ENCODE measurements at places on chromosomes 1 and 21. TPM values are rescaled to one million over a fixed set of nuclear protein-coding genes. Genes with fewer than 3 reads are reported as not detected.

OR2W3 gene
- polyA plus RNA-seq = 0.13 TPM

CTSS gene
- polyA plus RNA-seq = 2.3 TPM

GPN2 gene
- polyA plus RNA-seq = 24.0 TPM

FLG2 gene
- not detected for polyA plus RNA-seq

SELENBP1 gene
- 0.16 TPM for polyA plus RNA-seq

TMIGD3 gene
- polyA plus RNA-seq = not detected

PPIE gene
- 105 TPM for polyA plus RNA-seq

FAM177B gene
- not detected for polyA plus RNA-seq

PDZK1IP1 gene
- polyA plus RNA-seq = not detected

SLC6A9 gene
- polyA plus RNA-seq = 3.6 TPM

SYT11 gene
- 37.0 TPM for polyA plus RNA-seq

TLCD4 gene
- 0.96 TPM for polyA plus RNA-seq

AMY1A gene
- not detected for polyA plus RNA-seq

CFAP74 gene
- not detected for polyA plus RNA-seq

SIM2 gene
- not detected for polyA plus RNA-seq

USH2A gene
- polyA plus RNA-seq = not detected

ZMYND12 gene
- polyA plus RNA-seq = 0.45 TPM

PDXK gene
- polyA plus RNA-seq = 85.7 TPM

HFM1 gene
- 0.06 TPM for polyA plus RNA-seq

ERVH48-1 gene
- not detected for polyA plus RNA-seq

IRF6 gene
- 1.6 TPM for polyA plus RNA-seq

DMAP1 gene
- 54.3 TPM for polyA plus RNA-seq

FCGR2B gene
- polyA plus RNA-seq = 0.05 TPM

SLC9C2 gene
- polyA plus RNA-seq = not detected

PIK3CD gene
- polyA plus RNA-seq = 6.0 TPM

ZFYVE9 gene
- polyA plus RNA-seq = 4.1 TPM

SPATA45 gene
- polyA plus RNA-seq = 0.24 TPM
